Stimulated activated CD4-positive, alpha-beta T cell treated with anti-CD3 and anti-CD28 coated beads, Interleukin-15, amount 100 ng/mL, for 1 hour (primary cell): ENCODE measurements at places on chromosomes 3 and 15.

- no peak for DNase-seq
These were observed 75.1 kb downstream of the ARRDC4 start for GRCh38 chr15:98035577-98036010.

- no peak for DNase-seq
These were observed 111.1 kb downstream of the MAGI1 start for GRCh38 chr3:65927576-65927975.

- DNase-seq = no peak
These were observed 89.4 kb upstream of the ICE2 start for GRCh38 chr15:60568301-60568742.

DNA sequence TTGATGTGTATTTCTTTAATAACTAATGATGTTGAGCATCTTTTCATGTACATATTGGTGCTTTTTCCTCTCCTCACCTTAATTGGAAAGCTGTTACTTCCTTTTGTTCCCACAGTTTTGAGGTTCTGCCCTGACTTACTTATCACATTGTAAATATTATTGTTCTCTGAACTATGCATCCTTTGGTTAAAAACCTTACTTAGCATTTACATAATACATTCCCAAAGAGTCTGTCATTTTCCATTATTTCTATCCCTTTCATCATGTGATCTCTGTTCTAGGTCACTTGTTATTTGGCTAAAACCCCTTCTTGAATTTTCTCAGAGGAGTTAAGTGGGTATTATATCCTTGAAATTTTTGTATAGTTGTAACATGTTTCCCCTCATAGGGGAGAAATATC lies 33.0 kb downstream of the SLC12A6 start:
- DNase-seq = no peak

DNA sequence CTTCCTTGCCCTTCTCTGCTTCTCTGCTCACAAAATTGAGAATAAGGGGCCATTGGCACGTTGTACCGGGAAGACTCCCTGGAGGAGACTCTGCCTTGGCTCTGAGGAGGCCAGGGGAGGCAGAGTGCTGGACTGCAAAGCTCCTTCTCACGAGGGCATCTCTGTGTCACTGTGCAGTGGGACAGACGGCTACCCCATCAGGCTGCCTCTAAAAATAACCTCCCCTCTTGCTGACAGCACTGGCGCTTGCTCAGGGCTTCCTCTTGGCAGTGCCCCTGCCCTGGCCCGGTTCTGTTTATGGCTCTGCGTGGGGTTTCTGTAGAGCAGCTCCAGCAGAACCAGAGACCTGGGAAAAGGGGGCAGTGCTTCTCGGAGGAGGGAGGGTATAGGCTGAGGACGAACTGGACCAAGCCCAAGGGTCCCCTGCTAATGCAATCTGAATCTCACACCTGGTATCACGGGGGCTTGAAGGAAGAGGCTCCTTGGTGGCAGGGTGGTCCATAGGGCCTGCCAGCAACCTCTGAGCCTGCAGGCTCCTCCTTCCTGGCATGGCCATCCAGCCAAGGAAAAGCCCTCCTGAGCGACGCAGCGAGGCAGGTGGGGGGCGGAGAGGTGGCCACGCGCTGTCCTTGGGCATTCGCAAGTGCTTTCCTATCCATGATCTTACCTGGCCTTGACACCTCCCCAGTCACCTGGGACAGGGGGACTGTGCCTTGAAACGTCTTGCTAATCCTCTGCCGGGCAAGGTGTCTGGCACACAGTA lies 63.3 kb upstream of the TLE3 start:
- no peak for DNase-seq

- DNase-seq = no peak
These were observed 17.0 kb downstream of the RPL39L start for GRCh38 chr3:187122261-187122660.

DNA sequence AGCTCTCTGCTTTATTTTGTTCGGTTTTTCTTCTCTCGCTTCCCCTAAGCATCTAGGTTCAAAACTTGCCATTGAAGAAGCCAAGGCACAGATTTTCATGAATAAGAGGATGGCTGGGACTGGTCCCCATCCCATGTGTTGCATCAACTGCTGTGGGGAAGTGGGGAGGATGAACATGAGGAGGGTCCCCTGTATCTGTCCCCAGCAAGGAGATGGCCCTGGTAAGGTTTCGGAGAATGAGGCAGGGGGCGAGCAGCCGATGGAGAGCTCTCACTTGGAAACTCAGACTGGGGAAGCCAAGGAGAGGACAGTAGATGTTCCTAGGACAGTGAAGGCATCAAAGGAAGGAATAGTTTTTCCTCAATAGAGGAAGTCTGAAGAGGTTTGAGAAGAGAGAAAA lies 142.0 kb upstream of the ATP2B2 start:
- DNase-seq = no peak

- DNase-seq = no peak
These were observed 300.3 kb downstream of the GABRG3 start for GRCh38 chr15:27271258-27271657.

DNA sequence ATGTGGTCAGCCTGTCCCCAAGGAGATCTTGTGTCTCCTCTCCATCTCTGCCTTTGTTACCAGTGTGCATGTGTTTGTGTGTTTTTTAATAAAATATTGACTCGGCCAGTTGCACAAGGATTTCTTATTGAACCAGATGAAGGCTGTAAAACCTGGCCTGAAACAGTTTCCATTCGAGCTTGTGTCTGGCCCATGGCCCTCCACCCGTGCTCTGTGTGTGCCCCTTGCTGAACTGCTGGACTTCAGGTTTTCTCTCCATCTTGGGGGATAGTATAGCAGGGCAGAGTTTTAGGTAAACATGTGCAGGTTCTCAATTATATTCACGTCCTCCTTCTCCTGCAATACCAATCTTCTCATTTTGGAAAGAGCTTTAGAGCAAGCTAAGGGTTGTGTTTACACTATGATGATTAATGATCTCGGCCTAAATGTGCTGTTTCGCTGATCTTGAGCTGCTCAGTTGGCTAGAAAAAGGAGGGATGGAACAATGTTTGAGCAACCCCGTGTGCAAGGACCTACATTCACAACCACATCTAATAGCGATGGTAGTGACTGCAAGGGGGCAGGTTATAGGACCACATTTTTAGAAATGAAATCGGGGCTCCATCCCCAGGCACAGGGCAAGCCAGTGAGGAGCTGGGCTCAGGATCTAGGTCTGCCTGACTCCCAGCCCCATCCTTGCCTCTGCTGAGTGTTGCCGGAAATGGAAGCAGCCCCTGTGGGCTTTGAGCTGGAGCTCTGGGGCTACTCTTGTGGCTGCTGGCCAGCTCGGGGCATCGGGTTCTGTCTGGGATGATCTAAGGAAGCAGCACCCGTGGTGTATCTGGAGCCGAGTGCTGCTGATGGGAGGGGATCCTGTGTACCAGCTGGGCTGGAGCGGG lies 47.7 kb downstream of the CMTM6 start:
- DNase-seq = no peak

GRCh38 chr15:58472221-58472620 lies 40.4 kb downstream of the LIPC start:
- no peak for DNase-seq

GRCh38 chr3:23785097-23785645 lies 20.6 kb upstream of the UBE2E1 start:
- DNase-seq = no peak

DNA sequence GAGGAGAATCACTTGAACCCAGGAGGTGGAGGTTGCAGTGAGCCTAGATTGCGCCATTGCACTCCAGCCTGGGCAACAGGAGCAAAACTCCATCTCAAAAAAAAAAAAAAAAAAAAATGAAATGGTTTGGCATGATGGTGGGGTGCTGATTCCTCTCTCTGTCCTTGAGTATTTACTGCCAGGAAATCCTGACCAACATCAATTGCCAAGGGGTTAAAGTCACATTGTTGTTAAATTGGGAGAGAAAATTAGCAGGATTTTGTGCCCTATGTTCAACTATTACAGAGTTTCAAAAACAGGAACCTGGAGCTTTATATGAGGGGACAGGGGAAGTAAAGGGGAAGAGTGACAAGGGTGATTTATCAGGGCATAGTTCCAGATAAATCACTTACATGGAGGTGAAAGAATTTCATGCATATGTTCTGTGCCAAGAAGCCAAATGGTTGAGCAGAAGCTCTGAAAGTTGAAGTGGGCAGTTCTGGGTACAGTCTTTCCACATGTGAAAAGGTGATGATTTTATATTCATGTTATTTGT lies 70.5 kb upstream of the TSEN2 start:
- no peak for DNase-seq

DNA sequence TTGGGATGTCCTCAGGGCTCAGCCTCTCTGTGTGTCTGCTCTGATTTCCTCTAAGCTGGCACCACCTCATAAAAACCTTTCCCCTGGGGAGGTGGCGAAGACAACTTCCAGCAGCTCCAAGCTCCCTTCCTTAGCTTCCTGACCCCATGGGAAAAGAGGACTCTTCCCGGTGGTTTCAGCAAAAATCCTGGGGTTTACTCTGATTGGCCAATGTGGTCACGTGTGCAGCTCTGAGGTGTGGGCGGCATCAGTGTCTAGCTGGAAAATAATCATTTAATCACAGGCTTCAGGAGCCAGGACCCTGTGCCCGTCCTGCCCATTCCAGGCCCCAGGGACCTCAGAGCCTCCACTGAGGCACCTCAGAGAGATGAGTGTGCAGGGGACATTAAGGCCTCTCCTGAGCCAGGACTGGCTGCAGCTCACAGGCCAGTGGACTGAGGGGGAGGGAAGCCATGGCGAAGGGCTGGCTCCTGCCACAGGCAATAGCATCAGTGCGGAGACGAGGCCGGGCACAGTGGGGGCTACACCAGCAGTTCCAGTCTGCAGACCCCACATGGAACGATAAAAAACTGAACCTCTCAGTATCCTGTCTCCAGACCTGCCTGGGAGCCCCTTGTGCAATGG lies 104.1 kb downstream of the TPRA1 start:
- no peak for DNase-seq

DNA sequence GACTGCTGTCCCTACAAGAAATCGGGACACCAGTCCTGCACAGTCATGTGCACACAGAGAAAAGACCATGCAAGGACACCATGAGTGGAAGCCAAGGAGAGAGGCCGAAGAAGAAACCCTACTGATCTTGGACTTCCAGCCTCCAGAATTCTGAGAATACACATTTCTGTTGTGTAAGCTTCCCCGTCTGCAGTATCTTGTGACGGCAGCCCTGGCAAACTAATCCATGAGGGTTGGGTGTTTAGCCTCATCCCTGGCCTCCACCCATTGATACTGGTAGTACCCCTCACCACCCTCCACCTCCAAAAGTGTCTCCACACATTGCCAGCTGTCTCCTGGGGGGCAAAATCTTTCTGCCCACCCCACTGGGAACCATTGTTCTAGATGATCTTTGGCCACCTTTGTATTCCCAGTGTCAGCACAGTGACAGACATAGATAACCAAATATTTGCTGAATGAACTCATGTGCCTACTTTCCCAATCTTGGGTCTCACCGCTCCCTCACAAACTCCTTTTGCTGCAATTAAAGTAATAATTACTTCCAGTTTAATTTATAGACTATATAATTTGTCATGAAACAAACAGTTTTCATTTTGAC lies 83.8 kb downstream of the RAD18 start:
- no peak for DNase-seq

- no peak for DNase-seq
These were observed 81.6 kb downstream of the ST6GAL1 start for GRCh38 chr3:187011915-187012314.

GRCh38 chr3:131216801-131217200 lies 164.8 kb upstream of the NUDT16 start:
- DNase-seq = no peak

- no peak for DNase-seq
These were observed 65.7 kb downstream of the IL1RAP start for GRCh38 chr3:190579514-190580137.

DNA sequence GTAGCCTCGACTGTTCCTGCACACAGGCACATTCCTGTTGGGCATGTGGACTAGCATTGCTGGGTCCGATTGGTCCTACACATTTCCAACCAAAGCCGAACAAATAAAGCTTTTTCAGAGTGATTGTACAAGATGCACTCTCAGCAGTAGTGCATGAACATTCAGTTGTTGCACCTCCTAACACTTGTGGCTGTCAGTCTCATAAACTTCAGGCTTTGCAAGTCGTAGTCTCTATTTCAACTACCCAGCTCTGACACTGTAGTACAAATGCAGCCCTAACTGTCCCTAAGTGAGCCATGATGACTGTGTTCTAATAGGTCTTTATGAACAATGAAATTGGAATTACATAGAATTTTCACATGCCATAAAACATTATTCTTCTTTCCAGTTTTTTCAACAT lies 281.7 kb upstream of the ATP10A start:
- no peak for DNase-seq

GRCh38 chr3:30449290-30449632 lies 157.1 kb upstream of the TGFBR2 start:
- DNase-seq = no peak

DNA sequence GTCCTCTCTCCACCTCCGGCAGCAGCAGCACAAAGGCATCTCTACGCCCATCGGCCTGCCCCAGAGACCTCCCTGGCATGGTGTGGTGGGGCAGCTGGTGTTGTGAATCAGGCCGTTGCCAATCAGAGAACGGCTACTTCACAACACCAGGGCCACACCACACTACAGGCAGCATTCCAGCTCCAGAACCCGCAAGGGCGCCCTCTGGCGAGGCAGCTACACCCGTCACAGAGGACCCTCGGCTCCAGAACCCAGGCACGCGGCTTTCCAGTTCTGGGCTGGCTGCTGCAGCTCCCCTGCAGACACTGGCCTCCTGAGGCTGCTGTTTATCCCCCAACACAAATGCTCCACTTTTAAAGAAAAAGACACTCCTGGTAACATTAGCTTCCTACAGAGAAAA lies 127.5 kb upstream of the TOPAZ1 start:
- no peak for DNase-seq

- DNase-seq = no peak
These were observed 5.3 kb upstream of the RHCG start for GRCh38 chr15:89501646-89502045.

- no peak for DNase-seq
These were observed 243.1 kb downstream of the TLE3 start for GRCh38 chr15:69854521-69855181.

GRCh38 chr3:81198756-81199155 lies 562.7 kb downstream of the GBE1 start:
- no peak for DNase-seq

- DNase-seq = no peak
These were observed 66.2 kb downstream of the NMNAT3 start for GRCh38 chr3:139611528-139611927.

- no peak for DNase-seq
These were observed 38.7 kb downstream of the C2CD4B start for GRCh38 chr15:62126364-62126763.

GRCh38 chr15:31296646-31297574 lies 29.7 kb upstream of the KLF13 start:
- no peak for DNase-seq

DNA sequence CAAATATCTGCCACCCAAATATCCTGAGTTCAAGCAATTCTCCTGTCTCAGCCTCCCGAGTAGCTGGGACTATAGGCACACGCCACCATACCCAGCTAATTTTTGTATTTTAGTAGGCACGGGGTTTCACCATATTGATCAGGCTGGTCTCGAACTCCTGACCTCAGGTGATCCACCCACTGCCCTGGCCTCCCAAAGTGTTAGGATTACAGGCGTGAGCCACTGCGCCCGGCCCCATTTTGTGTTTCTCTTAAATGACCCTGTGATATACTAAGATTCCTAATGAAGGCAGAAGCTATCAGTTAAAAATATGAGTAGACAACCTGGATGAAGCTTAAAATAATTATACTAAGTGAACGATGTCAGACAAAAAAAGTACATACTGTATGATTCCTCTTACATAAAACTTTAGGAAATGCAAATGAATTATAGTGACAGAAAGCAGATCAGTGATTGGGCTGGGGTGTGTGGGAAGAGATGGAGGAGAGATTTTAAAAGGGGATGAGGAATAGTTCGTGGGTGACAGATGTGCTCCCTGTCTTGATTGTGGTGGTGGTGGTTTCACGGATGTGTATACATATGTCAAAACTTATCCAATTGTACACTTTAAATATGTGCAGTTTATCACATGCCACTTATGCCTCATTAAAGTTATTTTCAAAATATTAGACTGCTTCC lies 3.8 kb upstream of the KLHL40 start:
- DNase-seq = no peak
